Brain microvascular endothelial cell (primary cell): ENCODE measurements at places on chromosomes 7 and 10.

- no peak for DNase-seq
Observed at GRCh38 chr10:89813546-89813945, 112.2 kb downstream of the KIF20B start.

- no peak for DNase-seq
Observed at GRCh38 chr7:8325067-8325466, 63.1 kb upstream of the ICA1 start.

DNA sequence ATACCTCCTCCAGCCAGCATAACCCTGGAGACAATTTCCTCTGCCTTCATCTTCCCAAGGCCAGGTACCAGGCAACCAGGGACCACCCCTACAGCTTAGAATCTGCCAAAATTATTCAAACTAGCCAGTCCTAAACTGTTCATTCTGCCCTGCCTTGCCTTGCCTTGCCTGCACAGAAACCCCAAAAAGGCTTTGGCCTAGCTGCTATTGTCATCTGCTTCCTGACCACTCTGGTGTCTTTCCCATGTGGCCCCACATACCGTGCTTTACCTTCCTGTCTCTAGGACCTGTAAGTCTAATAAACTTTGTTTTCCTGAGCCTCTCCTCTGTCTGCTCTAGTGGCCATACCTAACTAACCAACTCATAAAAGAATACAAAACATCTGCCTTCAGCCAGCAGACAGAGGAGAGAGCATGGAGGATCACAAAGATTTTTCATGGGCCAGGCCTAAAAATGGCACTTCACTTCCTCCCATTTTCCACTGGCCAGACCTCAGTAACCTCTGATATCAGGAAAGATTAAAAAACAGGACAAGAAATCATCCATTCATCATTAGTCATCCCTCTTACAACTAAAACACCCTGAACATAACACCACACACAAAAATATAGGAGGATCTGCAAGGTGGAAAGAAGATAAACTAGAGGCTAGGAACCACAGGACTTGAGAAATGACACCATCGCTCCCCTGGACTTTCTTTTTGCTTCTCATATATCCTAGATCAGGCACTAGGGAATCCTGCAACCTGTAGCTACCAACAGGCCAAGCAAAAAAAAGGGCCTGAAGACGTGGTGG, 51.5 kb downstream of the IMMP2L start:
- no peak for DNase-seq

GRCh38 chr10:110392868-110393740, 88.4 kb upstream of the SMNDC1 start:
- no peak for DNase-seq

DNA sequence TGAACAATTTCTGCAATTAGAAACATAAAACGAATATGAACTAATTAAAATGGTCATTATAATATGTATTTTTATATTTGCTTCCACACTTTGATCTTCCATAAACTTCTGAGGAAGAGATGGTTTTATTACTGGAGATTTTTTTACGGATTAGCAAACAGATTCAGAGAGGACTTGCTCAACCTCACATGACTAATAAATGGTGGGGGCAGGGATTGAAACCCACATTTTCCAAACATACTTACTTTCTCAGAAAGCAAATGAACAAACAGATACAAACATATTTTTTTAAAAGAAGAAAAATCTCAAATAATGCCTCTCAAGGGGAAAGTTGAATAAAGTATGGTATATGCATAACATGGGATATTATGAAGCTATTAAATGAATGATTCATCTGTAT, 18.3 kb downstream of the ANKMY2 start:
- no peak for DNase-seq

- DNase-seq, result no peak
Observed at GRCh38 chr10:100779329-100779728, 33.9 kb downstream of the PAX2 start.

- DNase-seq, result no peak
Observed at GRCh38 chr10:19772972-19773371, 43.3 kb upstream of the PLXDC2 start.

DNA sequence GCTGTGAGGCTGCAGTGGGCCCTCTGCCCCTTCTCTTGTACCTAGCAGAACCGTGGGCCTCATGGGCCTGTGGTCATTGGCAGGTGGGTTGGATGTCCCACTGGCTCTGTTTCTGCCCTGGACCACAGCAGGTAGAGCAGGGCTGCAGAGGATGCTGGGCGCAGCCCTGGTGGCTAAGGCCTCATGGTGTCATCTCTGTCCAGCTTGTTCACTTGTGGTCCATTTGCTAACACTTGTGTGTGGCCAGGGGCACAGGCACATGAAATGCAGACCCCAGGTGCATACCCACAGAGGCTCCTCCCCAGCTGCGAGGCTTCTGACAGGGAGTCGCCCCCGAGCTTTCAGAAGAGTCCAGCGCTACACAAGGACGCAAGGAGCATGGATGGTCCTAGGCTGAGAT, 22.4 kb upstream of the TBRG4 start:
- DNase-seq, result no peak

DNA sequence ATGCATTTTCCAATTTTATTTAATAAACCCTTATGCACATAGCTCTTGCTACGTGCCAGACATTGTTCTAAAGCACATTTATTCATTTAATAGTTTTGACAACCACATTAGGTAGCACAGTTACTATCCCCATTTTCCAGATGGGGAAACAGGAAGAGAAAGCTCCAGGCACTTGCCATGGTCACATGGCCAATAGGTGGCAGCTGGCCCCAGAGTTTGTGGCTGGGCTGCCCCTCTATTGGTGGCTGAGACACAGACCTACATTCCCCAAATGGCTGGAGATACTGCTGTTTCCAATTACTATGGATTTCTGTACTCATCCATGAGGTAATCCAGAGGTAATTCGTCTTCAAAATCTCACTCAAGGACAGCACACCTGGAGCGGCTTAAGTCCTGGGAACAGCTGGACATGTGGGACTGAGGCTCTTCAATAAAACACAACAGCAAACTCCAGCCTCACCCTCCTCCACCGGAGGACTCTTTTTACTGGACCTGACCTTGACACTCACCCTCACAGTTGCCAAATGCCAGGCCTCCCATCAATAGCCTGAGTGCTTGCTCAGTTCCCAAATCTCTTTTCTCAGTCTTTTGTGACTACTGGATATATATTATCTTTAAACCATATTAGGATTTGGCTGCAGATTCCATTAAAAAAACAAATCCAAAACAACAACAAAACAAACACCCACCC, 106.1 kb downstream of the CLEC2L start:
- DNase-seq, result no peak

- peak; percentile 78 for DNase-seq
Observed at GRCh38 chr10:12455766-12456165, 106.4 kb downstream of the CAMK1D start.

DNA sequence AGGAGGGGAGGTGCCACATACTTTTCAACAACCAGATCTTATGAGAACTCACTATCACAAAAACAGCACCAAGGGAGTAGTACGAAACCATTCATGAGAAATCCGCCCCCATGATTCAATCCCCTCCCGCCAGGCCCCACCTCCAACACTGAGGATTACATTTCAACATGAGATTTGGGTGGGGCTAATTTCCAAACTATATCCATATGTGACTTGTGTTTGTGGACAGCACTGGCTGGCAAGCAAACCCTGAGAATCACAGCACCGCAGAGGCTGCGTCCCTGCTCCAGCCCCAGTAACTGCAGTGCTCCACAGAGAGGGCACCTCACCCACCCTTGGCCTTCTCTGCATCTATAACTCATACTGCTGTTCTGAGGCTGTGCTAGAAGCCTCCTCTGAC, 211.2 kb upstream of the PODXL start:
- DNase-seq, result no peak

- DNase-seq, result no peak
Observed at GRCh38 chr10:90813594-90814365, 44.1 kb downstream of the HTR7 start.

DNA sequence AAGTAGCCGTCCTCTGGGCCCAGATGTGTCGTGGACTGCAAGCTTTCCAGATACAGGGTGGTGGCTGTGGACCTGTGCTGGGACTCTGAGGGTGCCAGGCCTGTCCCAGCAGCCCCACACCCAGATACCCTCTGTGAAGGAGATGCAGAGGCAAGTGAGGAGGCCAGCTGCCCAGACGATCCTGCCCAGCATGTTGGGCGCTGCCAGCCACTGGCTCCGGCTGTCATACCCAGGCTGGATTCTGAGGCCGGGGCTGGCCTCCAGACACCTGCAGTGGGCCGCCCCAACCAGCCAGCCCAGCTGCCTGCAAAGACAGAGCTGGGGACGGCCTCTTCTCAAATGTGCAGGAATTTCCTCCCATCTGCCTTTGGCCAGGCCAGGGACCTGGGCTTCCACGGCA, 39.1 kb upstream of the EBF3 start:
- DNase-seq, result no peak

DNA sequence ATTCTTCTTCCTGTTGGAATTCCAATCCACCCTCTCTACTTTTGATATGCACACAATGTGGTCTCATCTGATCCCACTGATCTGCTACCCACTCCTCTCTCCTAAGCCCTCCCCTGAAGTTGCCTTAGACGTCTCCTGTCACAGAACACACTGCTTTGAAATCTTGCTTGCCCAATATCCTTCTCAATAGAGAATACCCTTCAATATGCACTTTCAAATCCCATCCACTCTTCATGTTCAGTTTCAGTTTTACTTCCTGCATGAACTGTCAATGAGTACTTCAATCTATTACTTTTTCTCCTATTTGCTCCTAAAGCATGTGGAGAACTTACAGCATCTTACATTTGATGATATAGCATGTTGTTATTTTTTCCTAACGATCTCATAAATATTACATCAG, 93.5 kb downstream of the UPF2 start:
- no peak for DNase-seq

DNA sequence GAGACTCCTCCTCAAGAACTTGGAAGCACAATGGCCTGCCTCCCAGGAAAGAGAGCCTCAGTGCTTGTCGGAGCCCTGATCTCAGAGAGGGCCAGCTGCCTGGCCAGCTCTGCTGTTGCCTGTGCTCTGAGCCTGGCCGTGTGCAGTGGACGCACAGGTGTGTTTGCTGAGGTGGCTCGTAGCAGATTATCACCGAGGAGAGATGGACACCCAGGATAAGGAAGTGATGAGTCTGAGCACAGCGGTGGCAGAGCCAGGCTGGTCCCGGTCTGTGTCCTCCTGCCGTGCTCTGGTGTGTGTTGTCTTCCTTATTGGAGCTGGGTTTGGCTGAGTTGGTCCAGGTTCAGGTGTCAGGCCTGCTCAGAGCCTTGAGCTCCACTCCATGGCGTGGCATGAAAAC, 208.5 kb downstream of the EBF3 start:
- no peak for DNase-seq

- DNase-seq, result peak; percentile 11
Observed at GRCh38 chr10:48579251-48579960, 25.5 kb downstream of the ARHGAP22 start.

DNA sequence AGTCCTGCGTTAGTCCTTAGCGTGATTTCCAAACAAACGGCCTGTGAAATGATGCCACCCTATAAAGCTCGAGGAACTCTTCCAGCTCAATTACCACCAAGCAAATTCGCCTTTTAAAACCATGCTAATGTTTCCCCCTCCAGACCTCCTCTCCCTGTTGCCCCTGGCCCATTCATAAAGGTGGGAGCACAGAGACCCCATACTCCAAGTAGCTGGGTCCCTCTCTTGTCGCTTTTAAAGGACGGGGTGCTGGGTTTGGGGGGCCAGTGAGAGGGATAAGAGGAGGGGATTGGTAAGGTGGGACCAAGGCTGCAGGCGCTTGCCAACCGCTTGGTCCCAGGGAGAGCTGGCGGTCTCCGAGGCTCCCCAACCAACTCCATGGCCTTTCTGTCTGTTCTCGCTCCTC, 1.2 kb downstream of the HMX2 start:
- DNase-seq, result no peak

GRCh38 chr10:82888809-82889455, 1013.9 kb downstream of the NRG3 start:
- no peak for DNase-seq

GRCh38 chr7:22125436-22125835, 179.7 kb upstream of the CDCA7L start:
- DNase-seq, result no peak

DNA sequence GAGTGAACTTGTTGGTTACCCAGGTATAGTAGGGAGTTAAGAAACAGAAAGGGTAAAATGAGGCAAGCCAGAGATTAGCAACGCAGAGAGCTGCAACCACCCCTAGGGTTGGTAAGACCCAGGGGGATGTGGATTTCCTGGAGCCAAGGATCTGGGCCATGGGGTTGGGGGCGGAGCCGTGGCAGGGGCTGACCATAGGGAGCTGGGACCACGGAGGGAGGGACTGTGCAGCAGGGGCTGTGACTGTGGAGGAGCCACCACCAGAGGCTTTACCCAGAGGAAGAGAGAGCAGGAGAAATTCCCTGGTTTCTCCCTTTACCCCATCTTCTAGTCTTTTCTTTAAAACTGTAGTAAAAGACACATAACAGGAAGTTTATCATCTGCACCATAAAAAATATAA, 58.6 kb upstream of the BAIAP2L1 start:
- DNase-seq, result no peak

- no peak for DNase-seq
Observed at GRCh38 chr10:29798921-29799690, 164.3 kb upstream of the SVIL start.

DNA sequence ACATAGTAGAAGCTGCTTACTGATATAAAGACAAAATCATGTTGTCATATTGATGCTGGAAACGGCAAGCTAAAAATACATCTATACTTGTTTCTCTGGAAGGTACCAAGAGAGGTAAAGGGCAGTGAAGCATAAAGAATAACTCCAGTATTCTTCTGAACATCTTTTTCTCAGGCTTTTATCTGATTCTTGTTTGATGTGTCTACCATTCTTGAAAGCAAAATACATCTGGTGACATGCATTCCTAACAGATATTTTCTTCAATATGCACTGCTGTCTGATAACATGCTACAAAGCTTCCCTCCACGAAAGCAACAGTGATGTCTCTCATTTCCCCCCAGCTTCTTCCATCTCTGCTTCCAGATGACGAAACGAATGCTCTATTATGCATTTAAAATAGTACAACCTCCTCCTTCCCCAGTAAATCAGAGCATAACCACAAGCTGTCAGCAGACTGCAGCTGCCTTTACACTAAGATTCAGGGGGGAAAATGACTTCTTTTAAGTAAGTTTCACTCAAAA, 100.8 kb downstream of the ARHGAP21 start:
- DNase-seq, result no peak

- peak; percentile 97 for DNase-seq
Observed at GRCh38 chr7:92904244-92905131, 68.1 kb upstream of the CDK6 start.

GRCh38 chr10:44240584-44241205, 144.2 kb downstream of the CXCL12 start:
- no peak for DNase-seq

DNA sequence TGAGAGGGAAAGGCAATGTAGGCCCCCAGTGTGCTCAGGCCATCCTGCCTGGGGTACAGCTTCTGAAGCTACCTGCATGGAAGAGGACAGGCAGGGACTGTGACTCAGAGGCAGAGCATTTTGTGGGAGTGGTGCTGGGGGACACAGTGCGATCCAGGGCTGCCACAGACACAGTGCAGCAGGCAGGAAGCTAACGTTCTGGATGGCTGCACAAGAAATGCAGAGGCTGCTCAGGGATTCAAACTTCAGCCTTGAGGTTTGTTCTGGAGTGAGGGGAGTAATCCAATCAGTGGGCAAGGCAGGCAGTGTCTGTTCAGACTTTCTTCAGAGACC, 648.0 kb upstream of the IGFBP3 start:
- no peak for DNase-seq

- DNase-seq, result no peak
Observed at GRCh38 chr10:35451151-35452016, 115.1 kb downstream of the CCNY start.
